Cerebellar nuclear complex (tissue), 1 donor: ENCODE measurements at places on chromosomes 7 and 10.

- no peak for DNase-seq
These were observed 20.0 kb downstream of the GSDME start for GRCh38 chr7:24737281-24737680.

DNA sequence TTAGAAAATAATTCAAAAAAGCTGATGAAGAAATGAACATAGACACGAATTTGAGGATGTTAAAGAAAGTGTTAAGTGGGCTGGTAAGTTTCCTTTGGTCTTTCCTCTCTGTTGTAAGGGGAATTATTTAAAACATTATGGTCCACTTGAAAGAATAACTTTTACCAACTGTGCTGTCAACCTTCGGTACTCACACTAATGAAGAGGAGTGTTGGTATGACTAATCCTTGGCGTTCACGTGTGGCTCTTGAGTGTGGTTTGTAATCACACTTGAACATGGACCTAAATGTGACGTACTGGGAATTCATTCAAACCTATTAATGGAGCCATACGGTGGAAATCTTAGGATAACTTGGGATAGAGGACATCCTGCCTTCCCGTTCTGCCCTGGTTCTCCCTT, 41.3 kb downstream of the TBXAS1 start:
- DNase-seq = no peak

GRCh38 chr7:127751062-127751461, 99.1 kb downstream of the SND1 start:
- no peak for DNase-seq

GRCh38 chr10:12549297-12549696, 199.9 kb downstream of the CAMK1D start:
- DNase-seq = no peak

DNA sequence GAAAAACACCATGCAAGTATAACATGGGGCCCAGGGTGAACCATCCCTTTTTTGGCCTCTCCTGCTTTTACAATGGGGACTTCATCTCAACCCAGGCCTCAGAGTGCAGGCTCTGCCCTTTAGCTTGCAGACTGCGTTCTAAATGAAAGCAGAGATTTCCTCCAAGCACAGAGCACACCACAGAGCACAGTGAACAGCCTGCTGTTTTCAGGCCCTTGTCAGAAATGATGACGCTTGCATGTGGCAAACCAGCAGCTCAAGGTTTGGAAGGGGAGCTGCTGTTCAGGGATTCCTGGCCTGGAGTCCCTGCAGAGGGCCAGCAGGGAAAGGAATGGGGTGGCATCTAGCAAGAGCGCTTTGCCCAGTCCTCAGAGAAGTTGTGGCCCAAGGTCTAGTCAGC, 167.3 kb upstream of the CDCA7L start:
- no peak for DNase-seq

DNA sequence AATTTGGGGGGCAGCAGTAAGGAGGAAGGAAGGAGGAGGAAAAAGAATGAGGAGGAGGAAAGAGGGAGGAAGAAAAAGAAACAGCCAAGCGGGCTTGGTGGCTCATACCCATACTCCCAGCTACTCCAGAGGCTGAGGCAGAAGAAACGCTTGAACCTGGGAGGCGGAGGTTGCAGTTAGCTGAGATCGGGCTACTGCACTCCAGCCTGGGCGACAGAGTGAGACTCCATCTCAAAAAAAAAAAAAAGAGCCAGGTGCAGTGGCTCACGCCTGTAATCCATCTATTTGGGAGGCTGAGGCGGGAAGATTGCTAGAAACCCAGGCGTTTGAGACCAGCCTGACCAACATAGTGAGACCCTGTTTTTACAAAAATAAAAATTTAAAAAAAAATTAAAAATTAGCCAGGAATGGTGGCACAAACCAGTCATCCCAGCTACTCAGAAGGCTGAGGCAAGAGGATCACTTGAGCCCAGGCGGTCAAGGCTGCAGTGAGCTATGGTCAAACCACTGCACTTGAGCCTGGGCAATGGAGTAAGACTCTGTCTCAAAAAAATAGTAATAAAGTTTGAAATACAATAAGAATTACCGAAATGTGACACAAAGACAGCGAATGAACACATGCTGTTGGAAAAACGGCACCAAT, 14.1 kb upstream of the CRCP start:
- DNase-seq = no peak
